RPMI7951 (cell line): ENCODE measurements at places on chromosomes 13 and 19.

DNA sequence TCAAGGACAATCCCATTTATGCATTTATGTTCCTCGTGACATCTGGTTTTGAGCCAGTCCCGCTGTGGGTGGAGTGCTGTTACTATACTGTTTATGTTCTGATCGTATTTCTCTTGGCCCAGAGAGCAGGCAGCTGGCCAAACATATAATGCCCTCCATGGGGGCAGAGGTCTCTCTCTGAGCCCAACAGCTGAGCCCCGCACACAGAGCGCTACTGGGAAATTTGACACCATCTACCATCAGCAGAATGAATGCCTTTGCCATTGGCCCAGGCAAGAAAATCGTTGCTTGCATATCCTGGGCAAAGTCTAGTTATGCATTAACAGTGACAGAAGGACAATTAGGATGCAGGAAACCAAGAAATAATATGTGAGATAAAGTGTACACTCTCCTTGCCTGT lies 126.8 kb upstream of the CACNA1A start:
- DNase-seq: peak; percentile 80

GRCh38 chr13:67619995-67620380 lies 389.9 kb upstream of the PCDH9 start:
- DNase-seq: no peak

DNA sequence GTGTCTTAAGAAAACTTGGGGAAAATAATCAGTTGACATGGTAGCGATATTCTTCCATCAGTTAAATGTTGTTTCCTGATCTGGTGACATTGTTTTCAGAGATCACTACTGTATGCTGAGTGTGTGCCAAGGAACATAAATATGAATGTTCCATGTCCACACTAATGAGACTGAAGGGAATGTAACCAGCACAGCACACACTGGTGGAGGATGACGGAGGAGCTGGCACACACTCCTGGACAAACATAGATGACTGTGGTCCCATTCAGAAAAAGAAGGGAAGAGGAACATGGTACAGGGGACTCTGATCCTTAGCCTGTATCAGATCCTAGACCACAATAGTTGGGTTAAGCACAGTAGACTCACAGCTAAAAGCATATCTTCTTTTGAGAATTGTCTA lies 574.8 kb downstream of the MYO16 start:
- no peak for DNase-seq

DNA sequence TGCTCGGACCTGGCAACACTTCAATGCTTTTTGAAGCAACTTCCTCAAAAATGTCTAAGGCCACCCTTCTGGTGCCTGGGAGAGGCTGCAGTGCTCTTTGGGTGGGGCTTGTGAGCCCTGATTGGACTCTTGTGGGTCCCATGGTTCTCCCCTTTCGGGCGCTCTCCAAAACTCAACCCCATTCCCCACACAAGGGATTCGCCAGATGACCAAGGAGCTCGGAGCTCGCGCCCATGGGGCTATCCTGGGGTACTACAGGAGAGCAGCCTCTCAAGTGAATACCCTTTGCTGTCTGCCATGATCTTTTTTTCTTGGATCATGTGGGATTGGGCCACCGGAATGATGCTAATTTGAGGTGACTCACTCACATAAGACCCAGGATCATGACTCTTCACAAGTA lies 29.7 kb upstream of the KL start:
- no peak for DNase-seq

DNA sequence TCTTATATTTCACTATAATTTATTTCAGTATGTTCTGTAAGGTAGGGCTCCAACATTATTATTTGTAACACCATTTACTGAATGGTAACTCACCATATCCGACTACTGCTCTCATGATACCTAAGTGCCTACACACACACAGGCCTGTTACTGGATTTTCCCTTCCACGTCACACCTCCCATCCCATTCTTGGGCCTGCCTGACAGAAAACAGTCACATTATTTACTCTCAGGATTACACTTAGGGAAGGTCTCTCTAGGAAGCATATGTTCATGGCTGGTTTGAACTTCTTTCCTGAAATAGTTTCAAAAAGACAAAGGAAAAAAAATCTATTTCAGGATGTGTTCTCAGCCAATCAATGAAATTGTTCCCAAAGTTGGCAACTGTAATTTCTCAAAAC lies 102.3 kb upstream of the DOCK9 start:
- DNase-seq: no peak

DNA sequence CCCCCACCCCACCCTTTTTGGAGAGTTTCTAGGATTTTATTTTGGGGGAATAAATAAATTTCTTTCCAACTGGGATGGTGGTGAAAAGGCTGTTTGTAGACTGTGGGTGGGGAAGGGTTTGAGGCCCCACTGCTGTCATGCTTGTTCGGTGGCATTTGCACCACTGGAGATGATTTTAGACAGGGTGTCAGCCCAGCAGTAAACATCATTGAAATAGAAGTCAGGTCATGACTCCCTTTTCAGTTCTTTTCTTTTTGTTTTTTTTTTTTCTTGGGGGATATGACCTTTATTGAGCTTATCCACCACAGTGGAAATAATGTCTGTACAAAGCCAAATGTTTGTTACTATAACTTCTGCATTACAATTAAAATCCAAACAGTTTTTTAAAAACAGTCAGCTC lies 14.1 kb downstream of the UBAC2 start:
- DNase-seq: no peak

DNA sequence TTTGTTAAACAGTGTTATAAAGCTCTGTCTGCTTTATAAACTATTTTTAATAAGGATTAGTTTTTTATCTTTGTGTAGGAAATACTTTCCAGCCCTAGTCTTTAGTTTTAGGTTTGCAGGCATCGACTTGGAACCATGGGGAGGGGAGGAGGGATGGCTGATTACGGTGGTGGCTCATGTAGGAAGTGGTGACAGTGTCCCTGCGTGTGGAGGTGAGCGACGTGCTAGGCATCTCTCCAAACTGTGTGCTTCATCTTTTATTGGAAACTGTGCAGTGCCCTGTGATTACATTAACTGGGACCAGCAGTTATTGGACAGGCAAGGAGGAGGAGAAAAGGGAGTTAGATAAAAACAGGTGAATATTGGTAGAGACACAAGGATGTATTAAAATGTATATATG lies 203.8 kb downstream of the ATP8A2 start:
- DNase-seq: peak; percentile 3

DNA sequence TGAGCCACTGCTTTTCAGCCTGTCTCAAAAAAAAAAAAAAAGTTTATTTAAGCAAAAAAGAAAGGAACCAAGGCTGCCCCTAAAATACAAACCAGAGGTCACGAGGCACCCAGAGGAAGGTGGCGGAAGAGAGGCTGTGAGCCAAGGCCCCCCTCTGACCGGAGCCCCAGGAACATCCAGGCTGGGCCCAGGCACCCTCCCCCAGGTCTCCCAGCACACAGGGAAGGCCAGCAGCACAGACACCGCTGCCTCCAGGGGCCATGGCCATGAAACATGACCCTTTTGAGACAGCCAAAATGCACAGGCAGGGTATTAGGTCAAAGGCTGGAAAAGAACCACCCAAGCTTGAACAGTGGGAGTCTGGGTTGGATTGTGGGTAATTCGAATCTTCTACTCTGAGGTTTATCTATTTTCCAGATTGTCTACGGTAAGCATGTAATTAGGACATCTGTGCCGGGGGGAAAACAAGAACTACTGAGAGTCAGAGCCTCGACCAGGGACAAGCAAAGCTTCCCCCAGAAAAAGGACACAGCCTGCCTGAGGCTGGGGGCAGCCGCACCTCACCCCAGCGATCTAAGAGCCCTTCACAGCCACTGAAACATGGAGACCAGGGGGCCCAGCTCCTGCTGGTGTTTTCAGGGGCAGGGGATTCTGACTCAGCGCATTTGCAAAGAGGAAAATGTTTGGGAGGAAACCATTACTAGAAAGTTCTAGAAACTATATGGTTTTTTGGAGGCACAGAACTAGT lies 8.4 kb downstream of the PEX11G start:
- DNase-seq: peak; percentile 41

DNA sequence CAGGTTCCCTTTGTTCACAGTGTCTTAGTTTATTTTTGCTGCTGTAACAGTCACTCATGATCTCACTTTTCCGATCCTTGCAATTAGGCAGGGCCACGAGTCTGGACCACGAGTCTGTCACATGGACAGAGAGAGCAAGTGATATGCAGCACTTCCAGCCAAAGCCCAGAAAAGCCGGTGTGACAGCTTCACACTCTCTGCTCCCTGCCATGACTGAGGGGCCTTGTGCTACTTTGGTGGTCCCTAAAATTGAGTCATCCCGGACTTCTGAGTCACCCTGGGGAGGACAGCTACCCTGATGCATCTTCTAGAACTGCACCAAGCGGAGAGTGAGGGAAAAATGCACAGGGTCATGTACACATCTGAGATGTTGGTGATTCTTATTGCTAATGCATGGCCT lies 179.6 kb downstream of the EFNB2 start:
- no peak for DNase-seq

DNA sequence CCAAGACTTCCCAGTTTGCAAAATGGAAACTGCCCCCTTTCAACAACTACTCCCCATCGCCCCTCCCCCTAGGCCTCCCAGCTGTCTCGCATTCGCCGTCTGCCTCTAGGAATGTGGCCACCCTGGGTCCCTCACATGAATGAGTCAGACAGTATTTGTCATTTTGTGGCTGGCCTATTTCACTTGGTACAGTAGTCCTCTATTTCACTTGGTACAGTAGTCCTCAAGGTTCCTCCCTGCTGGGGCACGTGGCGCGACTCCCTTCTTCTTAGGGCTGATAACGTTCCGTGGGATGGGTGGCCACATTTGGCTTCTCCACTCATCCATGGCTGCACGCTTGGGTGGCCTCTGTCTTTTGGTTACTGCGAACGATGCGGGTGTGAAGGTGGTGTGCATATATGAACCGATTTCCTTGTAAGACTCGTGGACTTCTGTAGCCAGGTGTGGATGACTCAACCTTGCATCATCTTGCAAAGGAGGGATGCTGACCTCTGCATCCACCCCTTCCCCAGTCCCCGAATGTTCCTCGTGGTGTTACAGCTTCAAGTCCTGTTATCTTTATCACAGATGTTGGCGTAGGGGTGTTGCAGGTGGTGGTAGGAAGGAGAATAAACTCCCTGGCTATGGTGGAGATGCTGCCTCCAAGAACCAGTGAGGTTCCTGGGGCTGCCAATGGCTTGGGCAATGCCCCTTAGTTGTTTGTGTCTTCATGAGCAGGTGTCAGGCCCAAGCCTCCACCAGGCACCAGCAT lies 112.1 kb upstream of the SOX1 start:
- DNase-seq: no peak

GRCh38 chr13:30974350-30974749 lies 41.9 kb downstream of the TEX26 start:
- DNase-seq: no peak

DNA sequence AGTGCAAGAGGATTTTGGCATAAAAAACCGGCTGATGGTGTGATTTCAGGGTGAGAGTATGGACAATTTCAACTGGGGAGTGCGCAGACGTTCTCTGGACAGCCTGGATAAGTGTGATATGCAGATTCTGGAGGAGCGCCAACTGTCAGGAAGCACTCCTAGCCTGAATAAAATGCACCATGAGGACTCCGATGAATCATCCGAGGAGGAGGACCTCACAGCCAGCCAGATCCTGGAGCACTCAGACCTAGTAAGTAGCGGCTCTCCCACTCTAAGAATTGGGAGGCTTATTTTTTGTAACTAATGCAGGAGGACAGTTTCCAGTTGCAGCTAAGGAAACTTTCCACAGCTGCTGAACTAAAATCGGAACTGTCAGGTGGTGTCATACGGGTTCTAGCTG lies 53.6 kb downstream of the ZAR1L start:
- peak; percentile 87 for DNase-seq

DNA sequence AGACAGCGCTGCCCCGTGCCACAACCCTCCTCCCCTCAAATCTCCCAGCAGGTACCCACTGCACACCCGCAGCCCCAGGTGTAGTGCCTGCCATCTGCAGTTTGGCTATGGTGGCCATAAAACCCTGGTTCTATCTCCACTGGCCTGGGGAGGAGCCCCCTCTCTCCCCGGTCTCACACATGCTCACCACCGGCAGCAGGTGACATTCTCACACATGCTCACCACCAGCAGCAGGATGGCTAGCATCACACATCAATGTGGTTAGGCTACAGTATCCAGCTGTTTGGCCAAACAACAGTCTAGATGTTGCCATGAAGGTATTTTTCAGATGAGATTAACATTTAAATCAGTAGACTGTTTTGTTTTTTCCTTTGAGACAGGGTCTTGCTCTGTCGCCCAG lies 31.1 kb downstream of the ELL start:
- DNase-seq: no peak

GRCh38 chr13:112466132-112467058 lies 90.2 kb downstream of the SPACA7 start:
- no peak for DNase-seq

DNA sequence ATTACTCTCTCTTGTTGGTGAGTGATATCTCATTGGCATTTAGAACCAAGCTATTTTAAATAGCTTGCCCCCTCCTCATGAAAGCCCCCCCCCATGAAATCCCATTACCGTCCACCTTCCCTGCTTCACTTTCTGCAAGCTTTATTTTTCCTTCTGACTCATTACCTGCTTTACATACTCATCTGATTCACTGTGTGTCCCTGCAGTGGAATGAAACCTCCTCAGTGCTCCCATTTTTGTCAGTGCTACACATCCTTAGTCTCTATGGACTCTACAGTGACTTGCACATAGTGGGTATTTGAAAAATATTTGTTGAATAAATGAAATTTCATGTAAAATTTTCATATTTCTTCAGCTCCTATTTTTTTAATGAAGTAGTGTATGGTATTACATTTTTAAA lies 62.3 kb downstream of the DOCK9 start:
- no peak for DNase-seq

DNA sequence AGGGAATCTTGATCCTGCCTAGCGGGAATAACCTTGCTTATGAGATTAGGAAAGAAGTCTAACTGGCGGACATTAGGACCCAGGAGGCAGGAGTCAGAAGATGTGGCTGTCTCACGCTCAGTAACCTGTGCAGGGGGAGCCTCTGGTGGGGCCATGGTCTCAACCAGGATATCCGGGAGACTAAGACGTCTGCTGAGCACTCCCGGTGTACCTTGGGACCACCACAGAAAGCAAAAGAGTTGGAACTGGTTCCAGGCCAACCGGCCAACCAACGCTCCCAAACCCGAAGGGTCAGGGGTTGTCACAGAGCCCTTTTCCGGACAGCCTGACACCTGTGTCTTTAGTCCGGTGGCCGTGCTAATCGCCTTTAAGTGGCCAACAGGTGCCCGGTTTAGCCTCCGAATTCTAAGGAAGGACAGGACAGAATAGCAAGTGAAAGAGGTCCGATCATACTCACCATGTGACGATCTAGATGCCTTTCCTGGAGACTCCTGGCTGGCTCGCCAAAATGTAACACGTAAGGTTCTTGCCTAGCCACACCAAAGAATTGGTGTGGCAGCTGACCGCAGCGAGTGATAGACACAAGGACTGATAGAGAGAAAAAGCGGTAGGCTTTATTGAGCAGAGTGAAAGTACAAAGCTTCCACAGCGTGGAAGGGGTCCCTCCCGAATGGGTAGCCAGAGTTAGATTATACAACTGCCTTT lies 103.9 kb upstream of the DIAPH3 start:
- peak; percentile 10 for DNase-seq

GRCh38 chr13:60583911-60584753 lies 187.1 kb downstream of the TDRD3 start:
- DNase-seq: peak; percentile 94

- no peak for DNase-seq
These were observed 142.2 kb downstream of the TBC1D4 start for GRCh38 chr13:75339635-75340374.
